SK-N-MC (cell line): ENCODE measurements at places on chromosomes 1 and 21.

DNA sequence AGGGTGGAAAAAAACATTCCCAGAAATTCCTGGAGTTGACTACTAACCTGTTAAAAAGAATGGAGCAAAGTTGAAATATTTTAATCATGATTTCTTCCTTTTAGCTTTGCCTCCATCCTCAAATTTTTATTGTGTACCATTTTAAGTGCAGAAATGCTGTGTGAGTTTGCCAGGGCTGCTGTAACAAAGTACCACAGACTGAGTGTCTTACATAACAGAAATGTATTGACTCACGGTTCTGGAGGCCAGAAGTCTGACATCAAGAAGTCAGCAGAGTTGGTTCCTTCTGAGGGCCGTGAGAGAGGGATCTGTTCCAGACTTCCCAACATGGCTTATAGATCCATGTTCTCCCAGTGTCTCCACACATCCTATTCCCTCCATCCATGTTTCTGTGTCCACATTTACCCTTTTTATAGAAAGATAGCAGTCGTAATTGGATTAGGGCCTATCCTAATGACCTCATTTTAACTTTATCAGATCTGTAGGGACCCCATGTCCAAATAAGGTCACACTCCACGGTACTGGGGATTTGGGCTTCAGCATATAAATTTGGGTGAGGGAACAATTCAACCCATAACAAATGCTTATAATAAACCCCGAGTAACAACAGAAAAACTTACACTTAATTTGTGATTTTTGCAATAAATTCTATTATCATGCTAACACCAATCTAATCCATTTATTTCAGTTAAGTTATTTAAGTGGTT lies 12.7 kb downstream of the SNX7 start:
- DNase-seq = no peak

DNA sequence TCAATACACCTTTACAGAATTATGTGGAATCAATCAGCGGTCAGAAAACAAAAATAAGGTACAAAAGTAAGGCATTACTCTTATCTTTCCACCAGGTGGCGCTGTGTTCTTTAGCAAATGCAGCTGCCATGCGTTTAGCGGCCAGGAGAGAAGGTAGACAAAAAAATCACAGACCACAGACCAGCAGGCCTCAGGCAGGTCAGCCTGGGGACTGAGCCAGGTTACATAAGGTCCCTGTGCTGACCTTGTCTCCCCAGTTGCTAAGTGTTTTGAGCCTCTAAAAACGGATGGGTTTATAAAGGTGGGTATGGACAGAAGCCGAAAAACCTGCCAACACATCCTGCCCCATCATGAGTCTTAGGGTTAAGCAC lies 2.8 kb downstream of the RGS16 start:
- no peak for DNase-seq

GRCh38 chr1:143611159-143611558 lies 360.6 kb downstream of the FAM72C start:
- DNase-seq = no peak

DNA sequence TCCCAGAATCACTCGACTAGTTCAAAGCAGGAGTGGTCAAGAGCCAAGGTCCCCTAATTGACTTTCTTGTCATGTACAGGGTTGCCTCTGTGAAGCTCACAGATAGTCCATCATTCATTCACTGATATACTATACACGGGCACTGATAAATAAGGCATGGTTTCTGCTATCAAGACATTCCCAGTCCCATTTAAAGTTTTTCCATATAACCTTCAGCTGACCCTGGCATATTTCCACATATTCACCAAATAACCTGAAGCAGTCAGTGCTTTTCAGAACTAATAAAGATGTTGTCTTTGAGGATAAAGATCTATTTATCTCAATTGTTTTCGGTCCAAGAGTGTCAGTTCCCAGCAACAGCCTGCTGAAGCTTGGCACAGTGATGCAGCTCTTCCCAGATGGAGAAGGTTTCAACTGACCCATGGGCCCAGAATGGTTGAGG lies 173.4 kb downstream of the ZZZ3 start:
- no peak for DNase-seq

DNA sequence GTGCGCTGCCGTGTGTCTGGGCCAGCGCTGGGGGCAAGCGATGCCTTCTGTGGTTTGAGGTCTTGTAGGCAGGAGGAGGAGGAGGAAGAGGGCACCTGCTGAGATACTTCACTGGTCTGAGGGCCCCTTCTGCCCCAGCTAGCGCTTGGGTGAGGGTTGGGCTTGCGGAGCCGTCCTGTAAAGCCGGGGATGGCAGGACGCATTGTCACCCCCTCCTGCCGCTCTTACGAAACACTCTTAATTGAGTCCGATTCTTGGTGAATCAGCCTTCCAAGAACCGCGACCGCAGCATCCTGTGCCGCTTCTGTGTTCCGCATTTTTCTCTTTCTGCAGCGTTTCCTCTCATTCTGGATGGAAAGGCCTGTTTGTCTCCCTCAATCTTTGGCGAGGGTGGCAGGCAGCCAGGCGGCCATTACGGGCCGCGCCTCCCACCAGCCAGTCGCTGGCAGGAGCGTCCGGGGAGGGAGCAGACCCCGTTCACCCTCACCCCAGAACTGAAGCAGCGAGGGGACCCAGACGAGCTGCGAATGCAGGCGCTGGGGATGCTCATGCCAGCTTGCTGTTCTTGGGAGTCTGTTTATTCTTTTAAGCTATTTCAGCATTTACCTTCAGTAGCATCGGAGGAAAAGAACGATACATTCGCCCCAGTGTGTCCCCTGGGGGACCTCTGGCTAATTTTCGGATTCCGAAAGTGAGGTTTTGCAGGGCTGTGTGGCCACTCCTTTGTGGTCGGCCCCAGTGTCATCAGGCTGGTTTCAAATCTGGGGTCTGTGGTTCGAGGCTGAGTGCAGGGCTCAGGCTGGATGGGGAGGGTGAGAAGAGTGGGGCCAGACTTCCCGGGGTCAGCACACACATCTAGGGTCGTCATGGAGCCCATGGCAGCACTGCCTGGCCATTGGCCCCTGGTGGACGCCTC lies 62.7 kb downstream of the SKI start:
- peak; percentile 61 for DNase-seq

DNA sequence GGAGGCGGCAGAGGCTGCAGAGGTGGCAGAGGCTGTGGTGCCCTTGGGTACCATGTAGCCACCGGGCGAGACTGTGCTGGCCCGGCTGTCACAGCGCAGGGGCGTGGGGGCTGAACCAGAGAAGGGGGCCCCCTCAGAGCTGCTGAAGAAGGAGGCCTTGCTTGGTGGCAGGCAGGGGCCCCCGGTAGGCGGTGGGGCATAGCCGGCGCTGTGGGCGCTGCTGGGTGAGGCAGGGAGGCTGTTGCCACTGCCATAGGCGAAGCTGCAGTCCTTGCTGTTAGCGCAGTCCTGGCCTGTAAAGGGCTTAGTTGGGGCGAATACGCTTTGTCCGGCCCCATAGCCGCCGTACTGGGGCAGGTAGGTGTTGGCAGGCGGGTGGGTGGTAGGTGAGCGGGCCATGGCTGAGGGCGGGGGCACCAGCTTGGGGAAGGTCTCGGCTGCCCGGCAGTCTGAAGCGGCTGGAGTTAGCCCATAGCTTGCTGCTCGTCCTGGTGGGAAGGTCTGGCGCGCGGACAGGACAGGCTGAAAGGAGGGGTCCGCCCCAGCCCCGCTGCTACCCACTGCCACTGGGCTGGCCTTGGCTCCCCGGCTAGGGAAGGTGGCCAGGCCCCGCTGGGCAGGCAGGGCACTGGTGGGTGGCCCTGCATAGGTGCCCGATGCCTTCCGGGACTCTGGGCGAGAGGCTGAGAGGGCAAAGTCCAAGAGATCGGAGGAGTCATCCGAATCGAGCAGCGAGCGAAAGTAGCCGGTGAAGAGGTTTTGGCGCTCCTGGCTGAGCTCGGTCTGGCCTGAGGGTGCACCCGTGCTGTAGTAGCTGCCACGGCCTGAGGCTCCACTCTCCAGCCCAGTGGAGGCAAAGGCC lies 54.9 kb downstream of the AHDC1 start:
- DNase-seq = no peak

GRCh38 chr21:43352154-43352537 lies 74.8 kb downstream of the SIK1 start:
- no peak for DNase-seq

DNA sequence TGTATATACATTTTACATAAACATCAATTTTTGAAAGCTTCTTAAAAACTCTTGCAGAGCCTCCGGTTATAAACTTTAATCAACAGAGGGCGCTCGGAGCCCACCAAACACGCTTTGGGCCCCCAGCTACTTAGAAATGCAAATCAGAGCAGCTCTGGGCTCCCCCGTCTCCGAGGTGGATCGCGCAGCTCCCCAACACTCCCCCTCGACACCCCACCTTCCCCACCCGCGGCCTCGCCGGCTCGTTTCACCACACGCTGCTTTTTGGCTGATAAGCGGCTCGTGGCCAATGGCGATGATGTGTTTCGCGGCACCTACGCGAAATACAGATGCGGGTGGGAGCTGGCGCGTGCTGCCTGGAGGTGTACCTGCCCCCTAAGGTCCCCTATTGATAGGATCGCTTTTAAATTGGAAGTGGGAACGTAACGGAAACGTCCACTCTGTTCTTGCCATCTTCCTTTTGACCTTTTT lies 1.7 kb upstream of the KIF26B start:
- peak; percentile 51 for DNase-seq
